Ovary (tissue), 10 donors: ENCODE measurements at places on chromosomes 3 and 15. TPM values are rescaled to one million over a fixed set of nuclear protein-coding genes. Genes with fewer than 3 reads are reported as not detected.

GRCh38 chr15:29800491-29801366 lies 21.5 kb downstream of the TJP1 start:
- no peak for DNase-seq

- DNase-seq: no peak
Measured at GRCh38 chr3:42081838-42082473, 9.2 kb upstream of the TRAK1 start.

- DNase-seq: no peak
Measured at GRCh38 chr15:80584973-80585525, 110.1 kb upstream of the ABHD17C start.

- no peak for DNase-seq
Measured at GRCh38 chr3:169165196-169166158, 498.0 kb downstream of the MECOM start.

DNA sequence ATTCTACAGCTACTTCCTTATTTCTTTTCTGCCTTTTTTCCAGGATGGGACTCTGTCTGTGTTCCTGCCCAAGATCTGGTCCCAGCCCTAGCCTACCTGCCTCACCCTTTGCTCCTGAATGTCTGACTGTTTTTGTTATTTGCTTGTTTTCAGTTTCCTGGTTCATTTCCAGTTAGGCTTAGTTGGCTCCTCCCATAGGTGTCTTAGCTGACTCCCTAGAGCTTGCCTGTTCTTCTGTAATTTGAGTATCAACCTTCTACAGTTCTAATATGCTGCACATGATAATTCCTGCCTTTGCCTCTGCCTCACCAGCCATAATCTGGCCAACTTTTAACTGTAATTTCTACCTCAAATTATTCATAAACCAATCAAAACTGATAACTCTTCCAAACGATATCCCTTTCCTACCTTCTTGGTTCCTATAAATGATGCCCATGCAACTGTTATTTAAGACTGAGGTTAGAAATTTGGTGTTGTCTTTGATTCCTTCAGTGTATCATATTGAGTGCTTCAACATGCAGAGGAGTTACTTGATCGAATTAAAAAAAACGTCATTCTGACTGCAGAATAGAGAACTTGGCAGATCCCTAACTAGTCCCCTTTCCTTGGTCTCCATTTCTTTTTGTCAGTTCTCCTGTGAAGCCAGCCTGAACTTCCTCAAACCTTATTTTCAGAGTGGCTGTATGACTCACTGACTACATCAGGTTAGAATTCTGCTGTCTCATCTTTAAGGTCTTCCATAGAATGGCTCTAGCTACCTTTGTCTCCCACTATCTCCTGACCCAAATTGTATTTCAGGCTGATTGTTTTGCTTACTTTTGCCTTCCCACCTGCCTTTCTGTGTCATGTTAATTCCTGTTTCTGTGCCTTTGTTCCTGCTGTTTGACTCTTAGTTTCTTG lies 8.4 kb downstream of the GOLM2 start:
- DNase-seq: no peak

GRCh38 chr15:69478259-69478781 lies 25.7 kb downstream of the RPLP1 start:
- DNase-seq: peak; percentile 64

DNA sequence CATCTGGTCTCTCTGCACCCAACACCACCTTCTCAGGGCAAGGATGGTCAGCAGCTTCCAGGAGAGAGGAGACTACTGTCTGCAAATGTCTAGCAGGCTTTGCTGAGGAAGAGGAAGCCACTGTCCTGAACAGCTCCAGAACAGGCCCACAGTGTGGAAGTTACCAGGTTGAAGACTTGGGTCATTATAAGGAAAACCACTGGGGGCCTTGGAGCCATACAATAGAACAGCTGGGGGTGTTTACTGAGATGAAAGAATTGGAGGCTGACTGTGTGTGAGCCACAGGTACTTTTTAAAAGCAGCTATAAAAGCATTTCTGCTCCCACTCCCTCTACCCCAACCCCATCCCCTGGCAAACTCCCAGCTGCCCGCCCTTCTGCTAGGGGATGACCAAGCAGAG lies 24.2 kb downstream of the SRGAP3 start:
- DNase-seq: no peak

DNA sequence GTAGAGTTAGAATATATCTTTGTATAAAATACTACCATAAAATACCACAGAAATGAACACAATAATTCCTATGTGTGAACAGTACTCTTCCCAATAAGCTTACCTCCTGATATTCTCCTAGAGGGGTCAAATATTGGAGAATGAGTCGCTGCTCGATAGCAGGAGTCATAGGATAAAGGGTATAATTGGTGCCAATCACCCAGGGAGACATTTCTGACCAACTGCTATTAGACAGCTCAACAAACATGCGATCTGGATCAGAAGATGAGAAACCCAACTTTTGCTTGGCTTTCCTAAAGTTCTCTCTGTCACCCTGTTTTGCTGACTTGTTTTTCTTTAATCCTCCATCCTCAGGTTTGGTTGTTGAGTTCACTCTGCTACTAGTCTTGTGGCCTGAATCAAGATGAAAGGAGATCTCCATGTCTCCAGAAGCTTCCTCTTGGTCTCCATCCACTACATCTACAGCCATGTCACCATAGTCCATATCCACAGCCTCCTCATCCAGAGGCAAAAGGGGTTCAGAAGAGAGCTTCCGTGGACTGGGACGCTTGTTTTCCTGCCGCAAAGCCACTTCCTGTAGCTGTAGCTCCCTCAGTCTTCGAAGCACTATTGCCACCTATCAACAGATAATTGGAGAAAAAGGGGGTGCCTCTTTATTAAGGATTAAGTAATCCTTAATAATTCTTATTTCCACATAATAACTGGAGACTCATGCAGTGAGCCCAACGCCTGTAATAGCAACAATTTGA lies 50.4 kb downstream of the RBM15B start:
- no peak for DNase-seq

DNA sequence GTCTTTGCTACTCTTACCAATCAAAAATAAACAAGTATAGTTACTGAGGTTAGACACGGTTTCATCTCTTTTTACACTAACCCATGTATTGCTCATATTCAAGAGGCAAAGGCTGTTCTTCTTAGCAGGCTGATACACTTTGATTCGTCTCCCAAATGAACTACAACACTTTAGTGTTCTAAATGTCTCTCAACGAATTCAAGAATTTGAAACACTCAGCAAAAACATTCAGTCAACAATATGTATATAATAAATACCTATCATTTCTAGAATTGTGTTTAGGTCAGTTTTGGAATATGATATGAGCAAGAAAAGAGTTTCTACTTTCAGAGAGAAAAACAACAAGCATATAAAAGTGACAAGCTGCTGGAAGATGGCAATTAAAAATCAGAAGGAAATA lies 669.6 kb upstream of the DPPA4 start:
- no peak for DNase-seq

GRCh38 chr3:152376351-152377183 lies 107.8 kb downstream of the MBNL1 start:
- DNase-seq: no peak

GRCh38 chr3:39108200-39108710 lies 775 bp downstream of the TTC21A start:
- no peak for DNase-seq

GRCh38 chr3:149902498-149903139 lies 68.1 kb downstream of the PFN2 start:
- no peak for DNase-seq

DNA sequence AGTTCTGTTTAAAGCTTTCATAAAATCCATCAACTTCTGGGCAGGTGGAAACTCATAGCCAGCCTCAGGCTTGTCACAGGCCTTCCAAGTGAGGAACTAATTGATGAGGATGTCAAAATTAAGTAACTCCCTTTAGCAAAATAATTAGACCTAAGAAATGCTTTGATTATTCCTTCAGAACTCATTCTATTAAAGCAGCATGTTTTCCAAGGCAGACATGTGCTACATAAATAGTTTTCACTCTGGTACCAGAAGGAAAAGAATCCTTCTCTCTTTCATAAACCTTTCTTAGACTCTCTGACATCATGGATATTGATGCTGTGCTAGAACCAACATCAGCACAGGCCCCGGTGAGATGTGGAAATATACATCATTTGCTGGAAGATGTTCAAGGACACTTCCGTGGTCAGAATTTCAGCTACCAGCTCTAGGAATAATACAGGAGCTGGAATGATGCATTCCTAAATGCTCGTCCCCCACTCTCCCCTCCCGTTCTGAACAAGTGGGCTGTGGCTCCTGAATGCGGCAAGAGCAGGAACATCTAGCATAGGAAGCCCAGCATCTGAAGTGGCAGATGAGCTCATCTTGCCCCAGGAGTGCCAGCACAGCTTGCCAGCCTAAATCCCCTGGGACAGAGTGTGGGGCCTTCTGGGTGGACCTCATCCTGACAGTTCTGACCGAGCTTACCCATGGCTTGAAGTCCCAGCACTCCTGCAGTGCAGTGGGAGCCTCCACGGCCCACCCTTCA lies 82.4 kb downstream of the WWTR1 start:
- peak; percentile 64 for DNase-seq

DNA sequence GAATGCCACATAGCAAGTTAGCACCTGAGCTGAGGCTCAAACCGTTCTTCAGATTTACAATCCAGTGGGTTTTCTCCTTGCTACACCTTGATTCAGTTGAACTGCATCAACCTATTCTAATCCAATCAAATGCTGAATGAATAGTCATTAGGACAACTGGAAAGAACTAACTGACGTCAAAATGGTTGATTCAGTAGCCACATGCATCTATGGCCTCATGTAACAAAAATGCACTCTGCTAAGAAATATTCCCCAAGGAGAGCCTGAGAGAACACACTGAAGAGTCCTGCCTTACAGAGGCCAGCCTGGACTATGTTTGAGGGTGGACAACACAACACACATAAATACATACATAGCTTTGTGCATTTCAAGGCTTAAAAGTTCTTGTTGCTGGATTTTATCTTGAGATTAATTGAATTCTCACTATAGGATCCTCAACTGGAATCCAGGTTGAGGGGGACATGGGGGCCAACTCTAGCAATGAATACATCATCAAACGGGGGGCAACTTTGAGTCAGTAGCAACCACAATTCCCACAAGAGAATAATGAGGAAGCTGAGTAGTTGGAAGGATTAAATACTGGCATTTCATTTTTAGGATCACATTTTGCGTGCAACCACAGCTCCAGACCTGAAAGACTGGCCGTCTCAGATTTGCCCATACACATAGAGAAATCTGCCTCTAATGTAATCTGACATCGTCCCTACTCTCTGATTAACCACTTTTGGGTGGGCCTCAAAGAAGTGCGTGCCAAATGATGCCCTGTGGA lies 280.2 kb upstream of the ICE2 start:
- DNase-seq: no peak

DNA sequence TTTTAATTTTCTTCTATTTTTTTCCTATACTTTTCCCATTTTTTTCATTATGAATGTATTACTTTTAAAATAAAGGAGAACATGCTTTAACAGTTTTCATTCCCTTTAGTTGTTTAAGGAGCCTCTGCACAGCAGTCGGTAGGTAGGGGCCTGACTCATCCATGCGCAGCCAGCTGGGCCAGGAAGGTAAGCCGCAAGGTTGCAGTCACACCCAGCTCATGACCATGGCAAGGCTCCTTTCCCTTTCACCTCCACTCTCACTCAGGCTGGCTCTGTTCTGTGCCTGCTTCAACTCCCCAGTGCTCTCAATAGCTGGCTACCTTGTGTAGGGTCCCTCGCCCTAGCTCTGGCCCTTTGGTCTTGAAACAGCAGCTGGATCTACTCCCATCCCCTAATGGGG lies 17.4 kb upstream of the ANKRD34C start:
- no peak for DNase-seq

GRCh38 chr3:56838448-56838847 lies 36.7 kb upstream of the ARHGEF3 start:
- no peak for DNase-seq

GRCh38 chr3:158769952-158770740 lies 31.7 kb upstream of the MFSD1 start:
- no peak for DNase-seq

DNA sequence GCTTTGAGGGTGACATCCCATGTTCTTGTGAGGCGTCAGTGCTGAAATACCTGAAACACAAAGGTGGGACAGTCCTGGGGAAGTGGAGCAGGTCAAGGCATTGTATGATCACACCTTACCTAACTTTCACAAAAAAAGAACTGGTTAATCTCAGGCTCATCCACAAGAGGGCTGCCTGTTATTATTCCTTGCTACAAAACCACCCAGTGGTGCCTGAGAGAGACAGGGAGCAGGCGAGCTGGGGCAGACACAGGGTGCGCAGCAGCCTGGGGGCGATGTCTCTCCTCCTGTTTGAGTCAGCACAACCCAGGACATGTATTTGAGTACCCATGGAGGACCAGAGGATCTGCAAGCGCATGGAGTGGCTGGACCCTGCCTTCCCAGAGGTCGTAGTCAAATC lies 316.8 kb upstream of the ATP10A start:
- DNase-seq: no peak

Gene SGO1
- 0.36 TPM for total RNA-seq

Gene ALG1L2
- total RNA-seq: 0.54 TPM

Gene GOLGA8J
- total RNA-seq: not detected

Gene CNTN4
- 3.0 TPM for total RNA-seq

Gene GJD2
- total RNA-seq: not detected

Gene DUOXA2
- total RNA-seq: not detected

Gene THPO
- total RNA-seq: 0.58 TPM
